Neural progenitor cell (in vitro differentiated cells): ENCODE measurements at places on chromosomes 5 and 9.

DNA sequence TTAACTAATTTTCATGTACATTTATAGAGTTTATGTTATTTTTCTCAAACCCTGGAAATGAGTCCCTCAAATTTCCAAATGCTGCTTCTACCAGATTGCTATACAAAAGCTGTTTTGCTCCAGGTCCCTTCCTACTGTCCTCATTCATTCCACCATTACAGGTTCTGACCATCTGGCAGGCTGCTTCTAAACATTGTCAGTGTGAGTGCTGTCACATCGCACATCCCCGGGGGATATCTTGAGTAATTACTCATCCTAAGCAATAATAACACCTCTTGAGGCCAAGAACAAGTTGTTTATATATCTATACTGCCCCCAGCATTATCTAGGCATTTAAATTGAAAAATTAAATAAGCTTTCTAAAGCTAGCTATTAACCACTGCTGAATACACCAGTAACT, 1675.3 kb upstream of the CDH6 start:
- DNase-seq: no peak

- DNase-seq: no peak
Observed at GRCh38 chr5:87649455-87649854, 236.7 kb upstream of the CCNH start.

GRCh38 chr9:137417161-137418021, 5.6 kb downstream of the EXD3 start:
- no peak for DNase-seq

DNA sequence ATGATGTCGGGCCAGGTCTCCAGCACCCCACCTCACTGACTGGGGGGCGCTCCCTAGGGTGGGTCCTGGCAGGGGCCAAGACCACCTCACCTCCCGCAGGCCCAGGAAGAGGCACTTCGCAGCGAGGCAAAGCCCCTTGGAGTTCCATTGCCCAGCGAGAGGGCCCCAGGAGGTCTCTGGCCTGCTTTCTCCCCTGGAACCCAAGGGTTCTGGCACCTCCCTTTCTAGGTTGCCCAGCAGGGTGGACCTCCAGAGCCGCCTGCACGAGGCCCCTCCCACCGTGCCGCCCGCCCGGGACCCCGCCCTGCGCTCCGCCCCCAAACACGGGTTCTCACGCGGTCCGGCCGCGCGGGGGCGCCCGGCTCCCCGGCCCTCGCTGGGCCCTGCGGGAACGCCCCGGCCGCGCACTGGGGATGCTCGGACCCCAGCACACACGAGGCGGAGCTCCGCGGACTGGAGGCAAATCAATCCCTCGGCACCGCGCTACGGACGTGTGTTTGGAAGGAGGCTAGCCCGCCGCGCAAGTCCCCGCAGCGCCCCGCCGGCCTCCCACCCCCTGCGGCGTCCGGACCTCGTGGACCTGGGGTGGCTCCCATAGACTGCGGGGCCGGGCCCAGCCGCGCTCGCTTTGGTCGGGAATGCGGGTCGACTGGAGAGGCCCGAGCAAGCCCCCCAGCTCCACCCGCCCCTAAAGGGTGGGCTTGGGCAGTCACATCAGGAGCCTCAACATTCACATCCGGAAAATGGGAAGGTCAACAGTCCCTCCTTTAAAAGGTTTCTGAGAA, 99.5 kb upstream of the LMX1B start:
- peak; percentile 90 for DNase-seq

DNA sequence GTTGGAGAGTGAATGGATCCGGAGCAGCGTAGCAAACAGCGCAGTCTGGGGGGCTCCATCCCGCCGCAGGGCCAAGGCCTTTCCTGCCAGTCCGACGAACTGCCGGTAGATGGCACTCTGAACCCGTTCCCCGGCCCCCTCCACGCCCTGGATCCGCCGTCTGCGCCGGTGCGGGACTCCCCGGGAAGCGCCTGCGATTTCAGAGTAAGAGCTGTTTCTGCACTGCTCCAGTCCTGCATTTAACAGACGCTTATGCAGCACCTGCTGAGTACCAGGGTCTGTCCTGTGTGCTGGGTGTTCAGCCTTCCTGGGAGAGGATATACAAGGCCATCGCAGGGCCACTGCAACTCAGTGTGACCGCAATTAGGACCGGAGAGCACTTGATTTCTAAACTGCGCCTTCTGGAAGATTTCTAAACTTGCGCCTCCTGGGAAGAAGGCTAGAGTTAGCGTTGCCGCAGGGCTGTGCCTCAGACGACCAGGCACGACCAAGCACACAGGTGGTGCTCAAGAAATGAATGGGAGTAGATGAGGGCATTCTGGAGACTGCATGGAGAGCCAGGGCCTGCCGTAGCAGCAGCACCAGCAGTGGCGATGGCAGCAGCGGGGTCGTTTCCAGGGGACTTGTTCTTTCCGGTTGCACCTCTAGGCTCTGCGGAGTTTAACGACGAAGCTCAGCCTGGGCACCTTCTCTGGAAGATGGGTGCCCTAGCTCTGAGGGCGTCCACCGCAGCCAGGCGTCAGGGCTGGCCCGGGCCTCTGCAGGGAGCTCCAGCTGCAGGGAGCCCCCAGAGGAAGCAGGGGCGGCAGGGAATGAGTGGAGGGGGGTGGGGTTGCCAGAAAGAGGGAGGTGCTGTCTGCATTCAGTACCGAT, 14.3 kb upstream of the TIFAB start:
- DNase-seq: peak; percentile 93

- no peak for DNase-seq
Observed at GRCh38 chr9:113289091-113289490, 13.6 kb downstream of the PRPF4 start.

- DNase-seq: no peak
Observed at GRCh38 chr9:123798195-123798594, 131.7 kb downstream of the DENND1A start.

DNA sequence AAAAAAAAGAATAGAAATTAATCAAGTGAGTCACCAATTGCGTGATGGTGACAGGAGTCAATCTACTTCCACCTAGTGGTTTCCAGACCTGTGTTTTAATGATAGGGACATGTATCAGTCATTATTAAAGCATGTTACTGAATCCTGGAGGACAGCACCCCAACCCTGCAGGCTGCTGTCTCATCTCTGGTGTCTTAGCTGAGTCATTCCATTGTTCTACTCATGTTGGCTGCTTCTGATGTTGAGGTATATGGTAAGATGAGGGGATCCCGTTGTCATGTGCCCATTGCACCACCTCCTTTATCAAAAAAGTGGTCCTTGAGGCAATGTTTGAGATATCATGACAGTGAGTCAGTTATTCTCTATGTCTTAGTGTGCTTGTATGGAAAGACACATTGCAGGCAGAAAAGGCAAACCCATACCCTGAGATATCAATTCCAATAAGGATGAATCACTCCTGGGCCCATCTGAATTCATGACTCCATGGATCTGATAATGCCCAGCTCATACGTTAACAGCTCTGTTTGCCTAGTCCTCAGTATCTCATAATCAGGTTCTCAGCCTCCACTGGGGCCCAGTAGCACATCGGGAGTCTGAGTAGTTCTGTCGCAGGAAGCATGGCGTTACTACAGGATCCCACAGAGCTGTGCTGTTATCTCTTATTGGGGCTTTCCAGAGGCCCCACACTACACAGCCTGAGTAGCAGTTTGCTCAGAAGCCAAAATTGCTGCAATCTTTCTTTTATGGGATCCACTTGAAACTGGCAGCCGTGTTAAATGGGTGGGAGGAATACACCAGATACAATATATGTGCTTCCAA, 31.2 kb downstream of the HMGCS1 start:
- no peak for DNase-seq
